ENCODE measurements at places on chromosomes 3 and 15.

GRCh38 chr3:63874769-63875168, 11.1 kb downstream of the ATXN7 start:
- no peak for DNase-seq

DNA sequence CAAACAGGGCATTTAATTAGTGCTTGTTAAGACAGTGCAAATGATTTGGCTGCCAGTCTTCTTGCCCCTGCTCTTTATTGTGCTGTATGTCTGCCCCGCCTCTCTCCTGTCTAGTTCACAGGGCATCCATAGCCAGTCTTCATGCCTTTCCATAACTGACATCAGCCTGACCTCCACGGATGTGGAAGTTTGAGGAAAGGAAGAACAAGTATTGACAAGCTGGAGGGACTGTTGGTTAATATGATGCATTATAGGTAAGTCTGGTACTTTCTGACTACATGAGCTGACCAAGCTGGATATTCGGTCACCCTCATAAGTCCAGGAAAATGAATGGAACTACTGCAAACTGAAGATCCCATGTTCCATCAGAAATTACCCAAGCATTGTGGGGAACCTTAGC, 325.9 kb downstream of the TIGIT start:
- no peak for DNase-seq

DNA sequence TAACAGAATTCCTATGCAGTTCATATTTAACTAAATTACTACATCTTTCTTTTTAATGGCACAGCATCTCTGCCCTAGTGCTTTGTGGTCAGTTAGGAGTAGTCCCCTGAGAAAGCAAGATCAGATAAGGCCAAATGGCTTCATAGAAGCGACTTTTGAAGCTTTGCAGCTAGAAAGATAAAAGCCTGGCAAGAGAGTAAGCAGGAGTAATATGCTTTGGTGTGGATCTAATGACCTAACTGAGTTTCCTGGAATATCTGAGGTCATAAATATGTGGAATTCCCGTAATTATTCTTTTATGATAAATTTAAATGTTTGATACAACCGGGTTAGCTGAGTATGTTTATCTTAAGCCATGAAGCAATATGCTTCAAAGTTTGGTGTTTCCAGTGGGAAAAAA, 374.9 kb upstream of the LRRC3B start:
- no peak for DNase-seq

- no peak for DNase-seq
Measured at GRCh38 chr3:147361454-147362420, 44.6 kb downstream of the ZIC4 start.

GRCh38 chr3:140545756-140546155, 132.1 kb upstream of the TRIM42 start:
- DNase-seq, result no peak

DNA sequence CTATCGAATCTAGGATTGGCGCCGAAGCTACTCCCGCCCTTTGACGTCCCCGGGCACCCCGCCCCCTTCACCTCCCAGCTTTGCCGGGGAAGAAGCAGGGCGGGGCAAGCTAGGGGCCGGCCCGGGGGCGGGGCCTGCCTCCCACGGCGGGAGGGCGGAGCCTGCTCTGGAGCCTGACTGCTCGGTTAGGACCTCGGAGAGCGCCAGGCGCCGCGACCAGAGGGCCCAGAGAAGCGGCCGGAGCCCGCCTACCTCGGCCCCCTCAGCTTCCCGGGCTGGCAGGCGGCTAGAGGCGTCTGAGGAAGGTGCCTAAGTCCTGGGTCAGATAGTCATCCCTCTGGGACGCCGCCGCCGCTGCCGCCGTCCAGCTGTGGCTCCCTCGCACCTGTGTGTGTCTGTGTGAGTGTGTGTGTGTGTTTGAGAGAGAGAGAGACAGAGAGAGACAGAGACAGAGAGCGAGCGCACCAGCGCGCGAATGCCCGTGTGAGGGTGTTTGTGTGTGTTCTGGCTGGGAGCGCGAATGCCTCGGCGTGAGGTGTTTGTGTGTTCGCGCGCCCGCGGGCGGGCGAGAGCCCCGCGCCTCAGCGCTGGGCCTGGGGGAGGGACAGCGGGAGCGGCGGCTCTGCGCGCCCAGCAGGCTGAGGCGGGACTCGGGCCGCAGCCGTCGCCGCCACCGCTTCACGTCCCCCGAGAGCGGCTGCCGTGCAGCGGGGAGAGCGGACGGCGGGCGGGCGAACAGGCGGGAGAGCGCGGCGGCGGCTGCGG, at the start of gene STXBP5L:
Gene STXBP5L (plus strand): TSS at position 176 of the 765 bp plus-strand sequence. CDS start 1,374 bp downstream, outside the sequence.
- DNase-seq, result no peak

DNA sequence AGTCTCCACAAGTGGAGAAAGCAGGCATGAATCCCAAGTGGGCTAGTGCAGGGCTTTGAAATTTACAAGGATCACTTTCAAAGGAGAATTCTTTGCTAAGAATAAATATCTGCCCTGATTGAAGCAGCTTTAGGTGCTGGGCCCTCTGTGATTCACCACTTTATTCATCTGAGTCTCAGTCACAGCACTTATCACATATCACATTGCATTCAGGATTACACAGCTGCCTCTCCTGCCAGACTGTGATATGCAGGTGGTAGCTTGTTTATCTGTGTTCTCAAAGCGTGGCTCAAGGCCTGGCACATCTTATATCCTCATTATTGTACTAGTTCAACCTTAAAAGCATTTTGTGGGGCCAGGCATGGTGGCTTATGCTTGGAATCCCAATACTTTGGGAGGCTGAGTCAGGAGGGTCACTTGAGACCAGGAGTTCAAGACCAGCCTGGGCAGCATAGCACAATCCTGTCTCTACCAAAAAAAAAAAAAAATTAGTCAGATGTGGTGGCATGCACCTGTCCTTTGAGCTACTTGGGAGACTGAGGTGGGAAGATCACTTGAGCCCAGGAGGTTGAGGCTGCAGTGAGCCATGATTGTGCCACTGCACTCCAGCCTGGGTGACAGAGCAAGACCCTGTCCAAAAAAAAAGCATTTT, 156.9 kb upstream of the EIF1B start:
- no peak for DNase-seq

DNA sequence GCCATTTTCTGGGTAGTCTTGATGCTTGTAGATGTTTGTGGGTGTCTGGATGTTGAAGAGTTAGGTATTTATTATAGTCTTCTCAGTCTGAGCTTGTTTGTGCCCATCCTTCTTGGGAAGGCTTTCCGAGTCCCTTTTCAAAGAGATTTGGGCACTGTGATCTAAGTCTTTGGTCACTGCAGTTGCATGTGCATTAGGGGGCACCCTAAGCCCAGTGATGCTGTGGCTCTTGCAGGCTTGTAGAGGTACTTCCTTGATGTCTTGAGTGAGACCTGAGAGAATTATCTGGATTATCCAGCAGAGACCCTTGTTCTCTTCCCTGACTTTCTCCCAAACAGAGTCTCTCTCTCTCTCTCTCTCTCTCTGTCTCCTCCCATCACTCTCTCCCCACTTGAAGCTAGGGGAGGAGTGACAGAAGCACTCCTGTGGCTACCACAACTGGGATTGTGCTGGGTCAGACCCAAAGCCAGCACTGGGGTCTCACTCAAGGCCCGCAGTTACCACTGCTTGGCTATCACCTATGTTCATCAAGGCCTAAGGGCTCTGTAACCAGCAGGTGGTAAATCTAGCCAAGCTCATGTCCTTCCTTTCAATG, 68.5 kb downstream of the TMCO5A start:
- DNase-seq, result peak; percentile 38

- DNase-seq, result no peak
Measured at GRCh38 chr3:40169983-40170382, 139.5 kb upstream of the EIF1B start.

DNA sequence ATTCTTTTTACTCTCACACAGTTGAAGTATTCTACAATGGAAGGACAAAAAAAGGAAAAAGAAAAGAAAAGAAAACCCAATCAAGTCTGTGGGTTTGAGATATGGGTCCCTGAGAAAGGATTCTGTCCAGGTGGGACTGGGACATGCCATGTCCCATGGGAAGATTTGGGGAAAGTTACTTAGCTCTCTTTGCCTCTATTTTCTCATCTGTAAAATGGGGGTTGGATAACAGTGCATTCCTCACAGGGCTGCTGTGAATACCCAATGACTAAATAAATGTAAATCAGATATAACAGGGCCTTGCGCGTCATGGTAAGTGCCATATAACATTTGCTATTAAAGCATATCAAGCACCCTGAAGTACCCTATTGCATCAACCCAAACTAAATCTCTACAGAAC, 105.7 kb downstream of the CPN2 start:
- no peak for DNase-seq

DNA sequence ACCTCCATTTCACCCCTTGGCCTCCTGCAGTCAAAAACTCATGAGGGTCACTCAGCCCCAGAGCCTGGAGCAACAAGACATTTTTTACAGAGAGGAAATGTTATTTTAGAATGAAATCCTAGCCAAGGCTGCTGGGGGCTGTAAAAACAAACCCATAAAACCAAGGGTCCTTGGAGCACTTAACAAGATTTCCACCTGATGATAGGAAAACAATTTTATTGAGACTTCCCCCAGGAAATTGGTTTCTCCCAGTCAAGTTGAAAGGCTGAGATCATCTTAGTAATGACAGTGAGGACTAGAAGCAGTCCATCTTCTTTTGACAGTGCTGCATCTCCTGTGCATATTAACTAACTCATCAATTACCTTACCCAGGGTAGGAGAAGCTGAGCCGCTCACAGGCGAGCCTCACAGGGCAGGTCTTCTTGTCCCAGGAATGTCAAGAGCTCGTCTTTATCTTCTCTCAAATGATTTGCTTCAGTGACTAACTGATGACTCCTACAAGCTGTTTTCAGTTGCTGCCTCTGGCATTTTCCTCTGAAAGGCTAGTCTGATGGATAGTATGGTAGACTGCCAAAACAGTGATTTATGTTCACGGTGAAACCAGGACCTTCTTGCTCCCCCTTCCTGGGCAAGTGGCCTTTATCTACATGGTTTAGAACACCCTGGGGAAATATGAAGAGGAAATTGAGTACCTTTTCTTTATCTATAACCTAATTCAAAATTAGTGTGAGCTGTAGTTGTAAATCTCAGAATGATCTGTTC, 34.6 kb upstream of the AEN start:
- no peak for DNase-seq

DNA sequence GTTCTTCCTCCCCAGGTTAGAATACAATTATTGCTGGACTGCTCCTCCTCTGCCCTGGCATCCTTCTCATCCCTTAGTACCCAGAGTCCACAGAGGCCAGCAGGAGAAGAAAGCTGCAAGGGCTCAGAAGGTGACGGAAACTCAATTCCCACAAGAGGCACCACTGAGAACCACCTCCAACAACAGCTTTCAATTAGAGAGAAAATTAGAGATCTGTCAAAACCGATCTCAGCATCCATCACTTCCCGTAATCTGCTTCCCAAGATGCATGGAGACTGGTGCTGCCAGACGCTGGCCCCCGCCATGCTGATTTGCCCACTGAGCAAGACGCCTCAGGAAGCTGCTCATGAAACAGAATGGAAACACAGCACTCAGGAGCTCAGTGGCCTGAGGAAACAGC, 135.0 kb upstream of the PRICKLE2 start:
- no peak for DNase-seq

DNA sequence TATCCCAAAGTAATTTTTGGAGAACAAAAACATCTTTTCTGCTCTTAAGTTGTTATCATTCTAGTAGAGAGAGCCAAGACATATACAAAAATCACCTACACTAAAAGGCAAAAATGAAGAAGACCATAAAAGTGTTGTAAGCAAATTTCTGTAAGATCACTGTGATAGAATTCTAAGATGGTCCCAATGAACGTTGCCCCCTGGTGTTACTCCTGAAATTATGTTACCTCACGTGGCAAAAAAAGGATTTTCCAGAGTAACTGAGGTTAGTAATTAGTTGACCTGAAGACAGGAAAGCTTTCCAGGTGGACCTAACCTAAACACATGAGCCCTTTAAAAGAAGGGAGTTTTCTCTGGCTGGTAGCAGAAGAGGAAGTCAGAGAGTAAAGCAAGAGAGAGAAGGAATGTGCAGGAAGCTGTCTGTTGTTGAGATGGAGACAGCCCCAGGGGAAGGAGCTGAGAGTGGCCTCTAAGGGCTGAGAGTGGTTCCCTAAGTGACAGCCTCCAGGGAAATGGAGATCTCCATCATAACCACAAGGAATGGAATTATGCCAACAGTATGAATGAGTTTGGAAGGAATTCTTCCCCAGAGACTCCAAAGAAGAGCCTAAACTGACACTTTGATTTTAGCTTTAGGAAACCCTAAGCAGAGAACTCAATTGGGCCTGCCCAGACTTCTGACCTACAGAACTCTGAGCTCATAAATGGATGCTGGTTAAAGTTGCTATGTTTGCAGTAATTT, 205.9 kb downstream of the CD47 start:
- DNase-seq, result no peak

- DNase-seq, result no peak
Measured at GRCh38 chr15:29774900-29775299, 47.4 kb downstream of the TJP1 start.

DNA sequence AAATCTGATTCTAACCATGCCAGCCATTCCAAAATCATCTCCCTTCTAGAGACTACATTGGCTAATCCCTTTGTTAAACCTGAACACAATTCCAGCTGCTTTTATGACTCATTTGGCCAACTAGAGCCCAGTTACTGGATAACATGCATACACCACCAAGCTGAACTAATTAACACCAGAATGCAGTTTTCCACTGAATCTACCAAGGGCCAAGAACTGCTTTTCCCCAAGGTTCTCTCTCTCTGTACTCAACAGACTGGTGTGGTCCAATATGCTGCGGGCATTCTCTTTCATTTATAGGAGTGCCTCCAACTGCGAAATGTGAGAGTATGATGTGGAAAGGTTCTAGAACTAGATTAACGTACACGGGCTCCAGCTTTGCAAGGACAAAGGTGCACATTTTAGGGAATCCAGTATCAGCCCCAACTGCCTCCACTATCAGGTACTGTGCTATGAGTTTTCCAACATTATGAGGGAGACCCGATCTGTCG, 1.5 kb downstream of the CHSY1 start:
- no peak for DNase-seq

- no peak for DNase-seq
Measured at GRCh38 chr15:67835297-67836133, 4.3 kb downstream of the RNU6-1 start.

DNA sequence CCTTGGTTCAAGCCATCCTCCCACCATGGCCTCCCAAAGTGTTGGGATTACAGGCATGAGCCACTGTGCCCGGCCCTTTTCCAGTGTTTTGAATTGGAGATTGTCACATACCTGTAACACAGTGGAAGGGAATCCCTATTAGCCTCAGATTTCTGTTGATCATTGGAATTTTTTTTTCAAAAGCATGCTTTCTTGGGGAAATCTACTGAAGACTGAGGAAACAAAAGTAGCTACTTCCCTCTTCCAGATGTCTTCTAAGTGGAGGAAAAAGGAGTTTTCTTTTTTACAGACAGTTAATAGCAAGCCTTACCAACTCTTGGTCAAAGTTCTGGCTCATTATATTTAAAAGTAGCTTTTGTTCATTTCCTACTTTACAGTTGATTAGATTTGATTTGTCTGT, 33.7 kb downstream of the CHD2 start:
- DNase-seq, result no peak

GRCh38 chr3:97138914-97139541, 324.6 kb downstream of the EPHA6 start:
- DNase-seq, result no peak
